Nasal cavity respiratory epithelium epithelial cell of viscerocranial mucosa (primary cell): ENCODE measurements at places on chromosomes 7 and 10. TPM values are rescaled to one million over a fixed set of nuclear protein-coding genes. Genes with fewer than 3 reads are reported as not detected.

AEBP1 gene
- total RNA-seq = 1.3 and 2.4 TPM in 2 replicates

PPP1R17 gene
- not detected in 2 replicates for total RNA-seq

VWC2 gene
- not detected in 2 replicates for total RNA-seq

NAT16 gene
- total RNA-seq = not detected in 2 replicates
